ENCODE measurements at places on chromosomes 11 and 22.

DNA sequence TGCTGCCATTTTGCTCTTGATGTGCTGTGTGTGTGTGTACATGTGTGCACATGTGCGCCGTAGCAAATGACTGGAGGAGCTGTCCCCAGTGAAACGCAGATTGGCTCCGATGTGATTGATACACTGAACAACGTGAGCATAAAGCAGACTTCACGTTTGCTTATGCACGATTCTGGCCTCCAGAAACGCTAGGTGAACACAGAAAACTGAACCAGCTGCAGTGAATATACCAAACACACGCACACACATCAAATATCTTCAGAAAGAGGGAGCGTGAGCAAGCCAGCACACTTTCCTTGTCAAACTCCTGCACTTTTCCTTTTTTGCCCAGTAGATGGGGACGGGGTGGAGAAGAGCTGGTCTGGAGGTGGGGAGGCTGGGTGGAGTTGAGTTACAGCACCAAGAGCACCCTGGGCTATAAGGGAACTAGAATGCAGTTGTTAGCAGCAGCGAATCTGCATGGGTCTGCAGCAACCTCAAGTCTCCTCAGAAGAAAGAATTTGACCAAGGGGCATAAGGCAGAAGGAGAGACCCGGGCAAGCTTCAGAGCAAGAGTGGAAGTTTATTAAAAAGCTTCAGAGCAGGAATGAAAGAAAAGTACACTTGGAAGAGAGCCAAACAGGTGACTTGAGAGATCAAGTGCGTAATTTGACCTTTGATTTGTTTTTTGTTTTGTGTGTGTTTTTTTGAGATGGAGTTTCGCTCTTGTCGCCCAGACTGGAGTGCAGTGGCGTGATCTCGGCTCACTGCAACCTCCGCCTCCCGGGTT lies 77.8 kb upstream of the CADM1 start:
- DNase-seq: peak; percentile 48

GRCh38 chr22:41557401-41558240 lies 3.2 kb upstream of the CSDC2 start:
- DNase-seq: peak; percentile 18

DNA sequence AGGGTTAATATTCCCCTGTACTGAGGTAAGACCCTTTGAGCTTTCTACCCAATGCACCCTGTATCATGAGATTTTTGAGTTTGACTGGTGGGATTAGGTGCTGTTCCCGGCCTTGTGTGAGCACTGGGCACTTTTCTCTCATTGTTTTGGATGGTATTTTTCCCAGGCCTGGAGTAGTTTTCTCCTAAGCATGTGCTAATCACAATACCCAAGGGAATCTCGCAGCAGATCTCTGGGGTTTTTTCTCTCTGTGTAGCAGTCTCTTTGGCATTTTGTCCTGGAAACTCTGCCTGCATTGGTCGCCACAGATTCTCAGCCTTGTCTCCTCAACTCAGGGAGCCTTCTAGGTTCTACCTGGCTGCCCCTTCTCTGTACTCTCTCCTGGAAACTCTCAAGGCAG lies 19.9 kb downstream of the IGHMBP2 start:
- DNase-seq: no peak

GRCh38 chr22:45627489-45628233 lies 44.0 kb upstream of the ATXN10 start:
- no peak for DNase-seq

GRCh38 chr11:48081151-48082010 lies 101.0 kb downstream of the PTPRJ start:
- DNase-seq: peak; percentile 94
